Heart left ventricle (tissue), 16 donors: ENCODE measurements at places on chromosomes 5 and 9.

GRCh38 chr9:124122813-124123462, 111.4 kb downstream of the LHX2 start:
- DNase-seq, result no peak

DNA sequence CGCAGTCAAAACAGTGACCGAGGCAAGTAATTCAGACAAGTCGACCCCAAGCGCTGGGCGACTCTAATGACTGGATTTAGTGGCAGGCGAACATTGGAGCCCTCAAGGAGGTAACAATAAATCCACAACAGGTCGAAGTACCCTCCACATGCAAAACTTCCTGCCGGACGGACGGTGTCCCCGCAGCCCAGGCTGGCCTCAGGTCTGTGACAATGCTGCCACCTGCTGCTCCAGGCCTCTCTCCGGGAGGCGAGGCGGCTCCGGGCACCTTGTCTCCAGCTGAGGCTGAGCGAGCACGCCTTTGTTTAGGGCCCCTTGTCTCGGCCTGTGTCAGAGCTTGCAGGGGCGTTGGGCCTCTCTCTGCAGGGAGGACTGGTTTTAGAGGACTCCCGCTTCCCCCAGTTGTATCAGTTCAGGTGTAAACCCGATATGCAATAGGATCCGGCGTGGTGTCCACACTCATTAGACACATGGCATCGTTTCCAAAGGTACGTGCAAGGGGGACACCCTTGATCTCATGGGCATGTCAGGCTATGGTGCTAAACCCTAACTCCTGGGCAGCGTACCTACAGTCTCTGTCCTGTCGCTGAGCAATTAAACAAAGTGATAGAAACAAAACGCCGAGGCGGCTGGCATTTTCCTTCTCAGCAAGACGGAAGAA, 628.0 kb upstream of the ADAMTS16 start:
- peak; percentile 68 for DNase-seq

DNA sequence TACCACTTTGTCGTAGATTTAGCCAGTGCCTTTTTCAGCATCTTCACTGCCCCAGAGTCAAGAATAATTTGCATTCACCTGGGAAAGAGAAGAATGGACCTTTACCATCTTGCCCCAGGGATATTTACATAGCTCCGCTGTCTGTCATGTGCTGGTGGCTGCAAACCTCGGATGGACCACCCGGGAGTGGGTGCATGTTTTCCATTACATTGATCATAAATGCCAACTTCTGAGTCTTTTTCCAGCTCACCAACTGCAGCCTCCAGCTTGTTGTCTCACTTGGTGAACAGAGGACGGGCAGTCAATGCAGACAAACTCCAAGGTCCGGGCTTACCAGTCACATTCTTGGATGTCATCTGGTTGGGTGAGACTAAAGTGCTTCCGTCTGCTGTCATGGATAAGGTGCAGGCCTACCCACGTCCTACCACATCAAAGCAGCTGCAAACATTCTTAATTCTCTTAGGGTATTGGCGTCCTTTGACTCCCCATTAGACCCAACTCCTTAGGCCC, 155.8 kb upstream of the APC start:
- DNase-seq, result no peak

- no peak for DNase-seq
Observed at GRCh38 chr5:163532171-163533084, 27.0 kb downstream of the MAT2B start.

- DNase-seq, result no peak
Observed at GRCh38 chr5:1799110-1799601, 481 bp downstream of the MRPL36 start.

GRCh38 chr5:53779541-53779981, 219.1 kb downstream of the NDUFS4 start:
- DNase-seq, result peak; percentile 26

GRCh38 chr5:43000111-43000840, 39.8 kb downstream of the ANXA2R start:
- DNase-seq, result peak; percentile 22

DNA sequence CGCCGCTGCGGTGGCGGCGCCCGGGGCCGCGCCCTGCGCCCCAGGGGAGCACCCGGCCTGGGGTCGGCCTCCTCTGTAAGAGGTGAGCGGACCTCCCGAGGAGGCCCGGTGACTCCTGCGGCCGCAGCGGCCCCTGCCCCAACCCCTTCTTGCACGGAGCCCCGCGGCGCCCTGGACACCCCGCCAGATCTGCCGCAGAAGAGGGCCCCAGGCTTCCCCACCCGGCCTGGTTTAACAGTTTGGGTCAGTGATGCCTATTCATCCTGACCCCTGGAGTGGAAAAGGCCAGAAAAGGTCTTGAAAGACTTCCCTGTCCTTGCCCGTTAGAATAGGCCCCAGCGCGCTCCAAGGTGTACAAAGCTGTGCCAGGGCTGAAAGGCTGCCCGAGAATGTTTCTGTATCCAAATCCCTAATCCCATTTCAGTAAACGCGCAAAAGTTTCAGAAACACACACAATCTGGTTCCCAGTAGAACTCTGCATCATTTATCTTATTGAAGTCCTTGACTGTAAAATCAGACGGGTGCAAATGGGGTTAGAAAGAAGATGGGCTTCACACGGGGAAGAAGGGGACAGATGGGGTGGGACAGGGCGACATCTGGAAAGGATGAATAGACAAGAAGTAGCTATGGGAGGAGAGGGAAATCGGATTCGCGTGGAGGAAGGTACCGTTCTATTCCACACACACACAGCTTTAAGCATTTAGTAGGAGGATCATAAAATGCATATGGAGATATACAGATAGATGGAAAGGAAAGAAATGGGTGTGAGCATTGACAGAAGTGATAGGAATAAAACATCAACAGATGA, 1.1 kb upstream of the SSBP2 start:
- no peak for DNase-seq

DNA sequence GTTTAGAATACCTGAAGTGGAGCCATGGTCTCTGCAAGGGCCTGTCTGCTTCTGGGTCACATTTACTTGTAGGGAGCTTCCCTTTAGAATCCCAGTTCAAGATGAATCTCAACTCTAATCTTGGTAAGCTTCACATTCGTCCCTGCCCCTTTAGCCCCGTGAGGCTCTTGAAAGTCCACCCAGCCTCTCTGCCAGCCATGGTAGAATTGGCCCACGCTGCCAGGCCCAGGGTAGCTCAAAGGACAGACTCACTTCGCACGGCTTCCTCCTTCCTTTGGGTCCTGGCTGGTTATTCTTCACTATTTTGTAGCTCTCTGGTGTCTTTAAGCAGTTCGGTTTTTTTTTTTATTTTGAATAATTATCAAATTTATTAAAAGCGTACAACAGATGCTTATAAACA, 28.6 kb upstream of the NKX2-5 start:
- DNase-seq, result no peak

DNA sequence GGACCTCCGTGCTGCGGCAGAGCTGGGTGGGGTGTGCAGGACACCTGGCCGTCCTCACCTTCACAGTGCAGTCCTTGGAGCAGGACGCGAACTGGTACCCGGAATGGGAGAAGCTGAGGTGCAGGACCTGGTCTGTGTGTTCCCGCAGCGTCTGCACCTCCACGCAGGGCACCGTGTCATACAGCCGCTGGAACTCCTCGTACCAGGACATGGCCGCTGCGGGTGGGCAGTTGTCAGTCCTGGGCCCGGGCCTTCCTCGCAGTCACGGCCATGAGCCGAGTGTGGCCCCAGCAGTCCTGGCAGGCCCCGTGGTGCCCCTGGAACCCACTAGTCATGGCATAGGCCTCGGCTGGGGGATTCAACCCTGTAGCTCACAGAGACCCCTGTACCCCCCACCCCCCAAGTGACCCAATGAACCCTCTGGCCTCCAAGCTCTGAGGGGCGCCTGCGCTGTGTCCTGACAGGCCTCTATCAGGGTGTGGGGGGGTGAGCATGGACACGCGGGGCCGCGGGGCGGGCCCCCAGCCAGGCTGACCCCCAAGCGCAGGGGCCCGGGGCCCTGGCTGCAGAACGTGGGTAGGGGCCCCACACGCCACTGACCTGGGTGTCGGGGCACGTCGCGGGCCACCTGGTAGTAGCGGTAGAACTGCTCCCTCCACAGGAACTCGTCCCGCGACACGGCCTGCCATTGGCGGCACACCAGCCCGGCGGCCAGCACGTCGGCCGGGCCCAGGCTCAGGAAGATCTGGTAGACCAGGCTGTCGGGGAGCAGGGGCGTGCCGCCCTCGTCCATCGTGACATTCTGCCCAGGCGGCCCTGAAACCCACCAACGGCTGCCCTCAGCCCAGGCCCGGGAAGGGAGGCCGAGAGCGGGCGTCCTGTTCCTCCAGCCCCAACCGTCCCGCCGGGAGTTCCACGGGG, 987 bp downstream of the FBXW5 start:
- peak; percentile 27 for DNase-seq

DNA sequence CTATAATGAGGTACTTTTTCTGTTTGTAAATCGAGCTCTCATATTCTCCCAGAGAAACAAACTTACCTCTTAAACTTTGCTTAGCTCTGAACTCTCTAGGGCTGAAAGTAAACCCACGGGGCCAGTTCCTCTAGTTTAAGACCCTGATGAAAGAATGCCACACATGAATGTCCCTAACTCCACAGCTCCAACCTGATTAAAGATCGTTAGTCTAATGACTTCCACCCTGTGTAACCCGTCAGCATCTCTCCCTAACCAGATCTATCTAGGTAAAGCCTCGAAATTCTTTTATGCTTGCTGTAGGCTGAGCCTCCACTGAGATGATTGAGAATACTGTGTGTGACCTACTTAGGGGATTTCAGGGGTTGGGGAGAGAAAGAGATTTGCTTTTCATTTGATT, 27.0 kb downstream of the ADRA1B start:
- DNase-seq, result no peak

DNA sequence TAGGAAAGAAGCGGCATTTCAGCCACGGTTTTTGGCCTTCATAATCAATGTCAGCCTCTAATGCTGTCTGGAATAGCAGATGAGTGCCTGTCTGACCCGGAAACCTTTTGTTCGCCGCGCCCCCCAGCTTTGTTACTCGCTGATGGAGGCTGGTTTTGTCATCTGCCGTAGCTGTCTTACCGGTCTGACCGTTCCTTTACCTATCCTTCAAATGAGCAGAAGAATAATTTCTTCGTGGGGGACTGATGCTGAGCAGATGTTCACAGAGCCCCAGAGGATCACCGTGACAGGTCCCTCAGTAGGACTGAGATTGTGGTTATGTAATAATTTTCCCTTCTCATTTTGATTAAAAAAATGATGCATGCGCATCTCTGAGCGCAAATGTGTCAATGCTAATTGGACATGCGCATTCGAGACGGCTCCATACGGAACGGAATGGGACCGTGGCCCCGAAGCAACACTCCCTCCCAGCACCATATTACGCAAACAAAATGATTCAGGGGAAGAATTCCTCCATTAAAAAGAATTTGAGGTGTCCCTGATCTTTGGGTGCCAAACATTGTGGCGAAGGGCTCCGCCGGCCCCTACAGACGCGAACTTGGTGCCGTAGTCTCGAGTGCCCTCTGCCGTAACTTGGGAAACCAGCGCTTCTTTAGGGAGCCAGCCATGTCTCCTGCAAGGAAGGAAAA, 27.6 kb downstream of the TLX3 start:
- DNase-seq, result no peak
